ENCODE measurements at places on chromosomes 1 and 21.

- DNase-seq = no peak
Measured at GRCh38 chr1:17018849-17019248, 7.1 kb upstream of the ATP13A2 start.

GRCh38 chr1:196873385-196873784 lies 14.5 kb upstream of the CFHR4 start:
- no peak for DNase-seq

GRCh38 chr1:19366599-19367536 lies 54.7 kb downstream of the SLC66A1 start:
- DNase-seq = no peak

DNA sequence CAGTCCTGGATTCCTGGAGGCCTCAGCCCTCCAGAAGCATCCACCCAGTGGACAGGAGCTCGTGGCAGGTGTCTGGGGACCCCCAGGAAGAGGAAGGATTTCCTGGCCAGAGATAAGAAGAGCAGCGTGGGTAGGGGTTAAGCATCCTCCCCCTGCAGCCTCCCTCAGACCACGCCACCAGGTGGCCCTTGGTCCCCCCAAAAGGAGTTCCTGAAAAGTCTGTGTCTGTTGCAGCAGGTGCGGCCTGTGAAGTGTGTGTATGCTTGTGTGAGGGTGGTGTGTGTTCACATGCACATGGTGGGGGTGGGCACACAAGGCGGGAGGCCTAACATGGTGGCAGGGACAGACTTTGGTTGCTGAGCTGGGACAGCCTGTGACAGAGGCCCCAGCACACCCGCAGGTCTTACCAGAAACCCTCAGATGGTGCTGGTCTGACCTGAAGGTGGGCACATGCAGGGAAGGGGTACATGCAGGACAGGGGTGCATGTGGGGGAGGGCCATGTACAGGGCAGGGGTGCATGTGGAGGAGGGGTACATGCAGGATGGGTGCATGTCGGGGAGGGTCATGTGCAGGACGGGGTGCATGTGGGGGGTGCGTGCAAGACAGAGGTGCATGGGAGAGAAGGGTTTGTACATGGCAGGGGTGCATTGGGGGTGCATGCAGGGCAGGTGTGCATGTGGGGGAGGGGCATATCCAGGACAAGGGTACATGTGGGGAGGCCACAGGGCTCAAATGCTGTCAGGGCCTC lies 18.2 kb upstream of the RUNX3 start:
- DNase-seq = no peak

DNA sequence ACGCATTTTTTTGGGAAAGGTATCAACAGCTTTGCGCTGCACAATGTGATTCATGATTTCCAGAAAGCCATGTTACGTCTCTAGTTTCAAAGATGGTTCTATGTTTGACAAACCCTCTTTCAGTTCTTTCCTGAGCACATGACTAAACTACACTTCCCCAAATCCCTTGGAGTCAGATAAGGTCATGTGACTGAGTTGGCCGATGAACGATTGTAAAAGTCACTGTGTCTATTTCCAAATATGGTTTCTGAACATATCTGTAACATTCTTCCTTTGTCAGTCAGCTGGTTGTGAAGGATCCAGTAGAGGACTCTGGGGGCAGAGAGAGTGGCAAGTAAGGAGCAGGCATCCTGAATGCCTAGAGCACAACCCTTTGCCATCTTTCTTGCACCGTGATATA lies 35.4 kb downstream of the TMPRSS15 start:
- peak; percentile 77 for DNase-seq

DNA sequence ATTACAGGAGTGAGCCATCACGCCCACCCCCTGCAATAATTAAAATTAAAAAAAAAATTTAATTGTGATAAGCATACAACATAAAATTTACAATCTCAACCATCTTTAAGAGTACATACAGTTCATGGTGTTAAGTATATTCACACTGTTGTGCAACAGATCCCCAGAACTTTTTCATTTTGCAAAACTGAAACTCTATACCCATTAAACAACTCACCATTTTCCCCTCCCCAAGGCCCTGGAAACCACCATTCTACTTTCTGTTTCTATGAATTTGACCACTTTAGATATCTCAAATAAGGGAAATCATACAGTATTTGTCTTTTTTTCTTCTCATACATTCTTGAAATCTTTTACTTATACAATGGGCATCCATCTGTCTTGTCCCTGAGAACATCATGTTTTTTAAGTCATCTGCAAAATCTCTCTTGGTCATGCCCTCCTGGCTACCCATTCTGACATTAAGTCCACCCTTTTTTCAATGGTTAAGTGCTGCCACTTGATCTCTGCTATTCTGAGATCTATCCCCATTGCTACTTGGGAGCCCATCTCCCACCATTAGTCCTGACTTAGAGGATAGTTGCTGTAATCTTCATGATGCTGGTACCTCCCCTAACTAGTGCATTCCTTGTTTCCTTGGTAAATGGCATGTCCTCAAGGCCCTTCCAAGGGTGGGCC lies 39.4 kb upstream of the ZFYVE9 start:
- DNase-seq = peak; percentile 16

- no peak for DNase-seq
Measured at GRCh38 chr1:15023205-15023604, 130.3 kb upstream of the TMEM51 start.

DNA sequence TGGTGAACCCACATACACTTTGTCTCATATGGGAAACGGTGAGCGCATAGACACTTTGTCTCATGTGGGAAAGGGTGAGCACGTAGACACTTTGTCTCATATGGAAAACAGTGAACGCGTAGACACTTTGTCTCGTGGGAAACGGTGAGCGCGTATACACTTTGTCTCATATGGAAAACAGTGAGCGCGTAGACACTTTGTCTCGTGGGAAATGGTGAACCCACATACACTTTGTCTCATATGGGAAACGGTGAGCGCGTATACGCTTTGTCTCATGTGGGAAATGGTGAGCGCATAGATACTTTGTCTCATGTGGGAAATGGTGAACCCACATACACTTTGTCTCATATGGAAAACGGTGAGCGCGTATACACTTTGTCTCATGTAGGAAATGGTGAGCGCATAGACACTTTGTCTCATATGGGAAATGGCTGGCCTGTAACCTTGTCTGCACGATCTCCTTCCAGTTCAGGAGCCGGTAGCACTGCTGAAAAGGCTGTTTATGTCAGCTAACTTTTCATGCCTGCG lies 50.7 kb upstream of the TRAPPC10 start:
- no peak for DNase-seq

DNA sequence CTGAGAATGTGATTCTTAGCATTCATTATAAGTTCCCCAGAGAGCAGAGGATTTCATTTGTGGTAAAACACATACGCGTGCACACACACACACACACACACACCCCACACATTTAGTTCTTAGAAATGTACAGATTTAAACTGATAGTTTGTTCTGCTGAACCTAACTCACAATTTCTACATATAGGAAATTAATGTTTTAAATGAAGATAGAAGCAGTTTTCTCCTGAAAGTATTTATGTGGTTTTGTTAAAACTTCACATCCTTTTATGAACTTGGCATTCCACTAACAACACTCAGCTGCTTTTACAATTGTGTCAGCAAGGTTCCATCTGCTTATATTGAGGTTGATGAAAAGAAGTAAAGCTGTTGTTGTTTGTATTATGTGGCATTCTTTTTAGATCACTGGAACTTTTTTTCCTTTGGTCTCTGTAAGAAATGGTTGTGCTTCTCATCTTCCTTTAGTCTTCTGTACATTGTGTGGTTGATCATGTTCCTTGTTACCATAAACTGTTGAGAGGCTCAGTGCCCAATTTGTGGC lies 41.6 kb downstream of the AK4 start:
- DNase-seq = no peak

DNA sequence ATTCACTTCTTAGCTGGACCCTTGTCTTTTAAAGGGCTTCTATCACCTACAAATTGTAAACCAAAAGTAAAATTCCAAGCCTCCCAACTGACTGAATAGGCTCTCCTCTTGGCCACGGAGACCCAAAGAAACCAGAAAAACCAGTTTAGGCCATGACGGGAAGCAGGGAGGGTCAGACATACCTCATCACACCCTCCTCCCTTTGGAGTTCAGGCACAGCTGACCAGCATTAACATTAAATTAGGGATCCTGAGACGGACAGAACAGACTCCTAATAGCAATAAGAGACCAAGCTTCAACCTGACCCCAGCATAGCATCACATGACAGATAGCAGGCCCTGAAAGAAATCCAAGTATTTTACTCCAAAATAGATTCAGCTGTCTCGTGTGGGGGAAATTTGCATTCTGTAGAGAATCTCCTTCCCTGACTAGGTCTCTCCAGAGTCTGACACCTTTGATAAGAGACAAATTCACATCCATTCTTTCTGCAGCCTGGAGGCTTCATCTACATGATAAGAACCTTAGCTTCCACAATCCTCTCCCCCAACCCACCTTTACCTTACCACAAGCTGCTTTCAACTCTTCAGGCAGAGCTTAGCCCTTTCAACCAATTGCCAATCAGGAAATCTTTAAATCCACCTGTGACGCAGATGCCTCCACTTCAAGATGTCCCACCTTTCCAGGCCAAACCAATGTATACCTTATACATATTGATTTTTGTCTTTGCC lies 177.1 kb upstream of the RAB4A start:
- no peak for DNase-seq

GRCh38 chr1:235079443-235080296 lies 49.0 kb downstream of the TOMM20 start:
- no peak for DNase-seq

GRCh38 chr1:244445320-244446181 lies 6.2 kb downstream of the ADSS2 start:
- DNase-seq = peak; percentile 55

DNA sequence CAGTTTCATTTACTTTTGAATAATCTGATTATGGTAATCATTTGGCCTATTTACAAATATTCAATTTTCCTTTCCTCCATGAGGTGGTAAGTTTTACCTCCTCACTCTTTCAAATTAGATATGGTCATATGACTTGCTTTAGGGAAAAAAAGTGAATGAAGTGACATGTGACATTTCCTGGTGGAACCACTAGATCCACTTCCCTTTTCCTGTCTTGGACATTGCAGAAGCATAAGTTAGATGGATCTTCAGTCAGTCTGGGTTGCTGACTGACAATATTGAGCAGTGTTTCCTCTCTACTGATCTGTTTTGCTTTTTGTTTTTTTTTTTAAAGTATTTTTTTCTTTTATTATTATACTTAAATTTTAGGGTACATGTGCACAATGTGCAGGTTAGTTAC lies 481.1 kb upstream of the PTBP2 start:
- peak; percentile 46 for DNase-seq

DNA sequence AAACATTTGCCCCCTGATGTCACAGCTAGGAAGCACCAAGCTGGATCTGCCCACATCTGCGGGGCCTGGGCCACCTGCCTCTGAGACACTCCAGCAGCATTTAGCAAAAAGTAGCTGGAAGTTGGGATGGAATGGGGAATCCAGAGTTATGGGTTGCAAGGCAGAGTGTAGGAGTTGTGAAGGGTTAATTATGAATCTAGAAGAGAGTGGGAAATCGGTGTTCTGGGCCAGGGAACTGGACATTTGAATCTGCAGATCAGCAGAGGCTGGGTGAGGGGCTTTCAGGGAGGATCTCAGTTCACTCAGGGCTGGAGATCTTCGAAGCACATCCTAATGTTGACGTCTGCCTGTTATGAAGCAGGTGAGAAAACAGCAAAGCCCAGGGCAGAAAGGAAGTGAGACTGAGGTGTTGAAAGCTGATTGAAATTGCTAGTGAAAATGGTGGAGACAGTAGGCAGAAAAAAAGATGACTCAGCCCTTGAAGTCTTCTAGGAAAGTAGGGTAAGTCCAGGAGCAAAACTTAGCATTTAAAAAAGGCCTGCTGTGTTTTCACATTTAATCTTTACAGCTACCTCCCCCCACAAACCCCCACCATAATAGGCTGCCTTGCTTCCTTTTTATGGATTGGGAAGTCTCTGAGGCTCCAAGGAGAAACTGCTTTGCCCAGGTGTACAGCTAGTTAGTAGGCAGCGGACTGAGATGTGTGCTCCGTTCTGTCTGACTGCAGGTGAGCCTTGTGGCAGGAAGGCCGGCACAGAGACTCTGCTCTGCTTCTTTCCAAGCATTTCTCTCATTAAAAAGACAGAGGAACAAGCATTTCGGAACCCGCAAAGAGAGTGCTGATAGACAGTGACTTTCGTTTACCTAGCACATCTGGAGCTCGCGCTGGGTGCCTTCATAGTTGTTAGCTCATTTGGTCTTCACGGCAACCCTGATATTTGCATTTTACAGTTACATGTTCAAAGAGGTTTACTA lies 7.2 kb downstream of the VANGL1 start:
- DNase-seq = peak; percentile 16

DNA sequence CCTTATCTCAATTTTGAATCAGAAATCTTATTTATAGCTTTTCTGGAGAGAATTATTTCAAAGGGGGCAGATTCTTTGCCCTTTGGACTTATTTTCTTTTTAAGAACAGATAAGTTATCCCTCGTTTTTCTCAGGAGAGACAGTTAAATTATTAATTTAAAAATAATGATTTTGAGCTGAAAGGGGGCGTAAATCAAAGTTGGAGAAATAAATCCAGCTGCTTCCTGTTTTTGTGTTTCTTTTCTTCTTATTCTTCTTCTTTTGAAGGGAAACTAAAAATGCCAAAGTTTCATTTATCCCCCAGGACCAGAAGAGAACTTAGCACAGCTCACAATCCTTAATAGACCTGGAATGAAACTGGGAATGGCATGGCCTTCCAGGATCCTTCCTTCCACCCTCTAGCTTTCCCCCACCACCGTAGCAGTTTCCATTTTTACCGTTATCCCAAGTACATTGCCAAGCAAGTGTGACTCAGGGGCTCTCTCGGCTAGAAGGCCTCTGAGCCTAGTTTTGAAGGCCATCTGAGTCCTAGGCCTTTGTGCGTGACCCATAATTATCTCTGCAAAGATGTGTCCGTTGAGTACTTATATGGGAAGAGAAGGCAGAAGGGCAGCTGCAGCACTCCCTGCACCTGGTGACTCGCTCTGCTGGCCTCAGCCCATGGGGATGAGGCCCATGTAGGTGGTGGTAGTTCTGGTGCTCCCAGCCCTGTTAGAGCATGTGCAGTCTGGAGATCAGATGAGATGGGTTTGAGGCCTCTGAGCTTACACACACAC lies 181.7 kb downstream of the ROR1 start:
- DNase-seq = no peak

DNA sequence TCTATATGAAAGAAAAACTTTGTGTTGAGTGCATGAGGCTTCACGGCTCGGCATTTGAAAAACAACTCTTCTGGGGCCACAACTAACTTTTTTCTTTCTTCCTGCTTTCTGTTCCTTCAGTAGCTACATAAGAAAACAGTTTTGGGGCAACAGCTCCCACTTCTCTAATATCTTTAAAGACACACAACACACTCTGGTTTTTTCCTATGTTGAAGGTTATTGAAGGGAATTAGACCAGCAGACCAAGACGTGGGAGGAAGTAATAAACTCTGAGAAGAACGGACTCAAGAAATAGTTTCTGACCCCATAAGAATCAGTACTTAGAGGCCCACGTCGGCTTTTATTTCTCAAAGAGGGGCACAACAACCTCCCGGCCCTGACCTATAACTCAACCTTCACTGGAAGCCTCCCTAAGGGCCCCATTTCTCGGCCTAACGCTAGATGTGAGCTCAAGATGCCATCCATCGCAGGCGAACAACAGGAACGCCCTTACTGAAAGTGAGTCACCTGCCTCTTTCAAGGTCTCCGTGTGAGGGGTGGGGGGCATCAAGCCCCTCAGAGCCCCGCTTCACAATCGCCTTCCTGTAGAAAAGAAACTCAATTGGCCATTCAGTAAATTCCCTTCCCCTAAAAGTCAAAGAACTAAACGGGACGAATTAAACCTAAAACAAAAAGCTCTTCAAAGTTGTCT lies 844 bp downstream of the ZMYM6 start:
- DNase-seq = peak; percentile 65

- DNase-seq = no peak
Measured at GRCh38 chr1:187744665-187745064, 915.9 kb downstream of the PLA2G4A start.
